ENCODE measurements at places on chromosomes 2 and 18.
A peak's percentile ranks its signal among the peaks of the same experiment; 100 is the strongest.

DNA sequence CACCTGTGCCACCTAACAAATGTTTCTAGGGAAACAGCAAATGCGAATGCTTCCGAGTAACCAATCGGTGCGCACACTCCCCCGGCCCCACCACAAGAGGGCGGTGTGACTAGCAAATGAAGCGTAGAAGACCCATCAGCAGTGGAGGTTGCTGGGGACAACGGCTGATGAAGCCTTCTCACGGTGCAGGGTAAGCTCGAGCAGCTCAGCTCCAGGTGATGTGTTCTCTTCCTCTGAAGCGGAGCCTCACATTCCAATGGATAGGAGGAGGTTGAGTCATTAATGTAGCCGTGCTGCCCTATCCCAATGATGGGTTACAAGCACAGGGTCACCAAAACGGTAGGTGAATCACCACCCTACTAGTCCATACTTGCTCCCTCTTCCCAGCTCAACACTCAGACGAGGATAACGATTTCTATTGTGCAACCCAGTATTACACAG, 127.6 kb upstream of the TWIST2 start:
- peak; percentile 52 for DNase-seq

- no peak for DNase-seq
Measured at GRCh38 chr2:176126929-176127773, 2.4 kb upstream of the HOXD8 start.

- no peak for DNase-seq
Measured at GRCh38 chr2:229641676-229642075, 72.7 kb downstream of the DNER start.

- no peak for DNase-seq
Measured at GRCh38 chr2:17628349-17629261, 88.1 kb downstream of the VSNL1 start.

GRCh38 chr2:108979461-108979860, 9.6 kb downstream of the EDAR start:
- DNase-seq: no peak

GRCh38 chr18:7585276-7585670, 18.2 kb downstream of the PTPRM start:
- no peak for DNase-seq

GRCh38 chr18:22678486-22678885, 254.6 kb upstream of the RBBP8 start:
- DNase-seq: no peak

GRCh38 chr2:173972636-173973035, 7.5 kb upstream of the SP3 start:
- no peak for DNase-seq

DNA sequence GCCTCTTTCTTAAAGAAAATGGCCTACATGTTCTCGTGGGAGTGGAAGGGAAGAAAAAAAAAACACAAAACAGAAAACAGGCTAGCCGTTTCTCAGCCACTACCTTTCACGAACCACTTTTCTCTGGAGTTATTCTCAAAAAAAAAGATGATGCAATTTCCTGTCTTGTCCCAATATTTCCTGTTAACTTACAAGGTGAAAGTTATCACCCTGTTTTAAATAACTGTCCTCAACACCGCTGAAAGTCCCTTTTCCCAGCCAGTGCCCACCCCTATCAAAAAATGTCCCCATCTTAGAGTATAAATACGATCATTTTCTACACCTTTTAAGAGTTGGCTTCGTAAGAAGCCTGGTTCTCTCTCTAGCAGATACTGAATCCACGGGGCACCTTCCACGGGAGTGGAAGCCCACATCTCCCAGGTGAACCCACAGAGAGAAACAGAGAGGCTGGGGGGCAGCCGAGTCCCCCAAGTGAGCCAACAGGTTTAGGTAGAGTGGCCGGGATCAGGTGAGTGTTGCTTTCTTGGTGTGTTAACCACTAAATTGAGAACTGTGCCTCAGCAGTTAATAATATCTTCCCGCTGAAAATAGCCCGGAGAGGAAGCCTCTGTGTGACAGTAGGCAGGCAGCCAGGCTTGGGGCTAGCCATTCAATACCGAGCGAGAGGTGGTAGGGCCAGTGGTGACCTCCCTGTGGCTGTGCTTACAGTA, 15.9 kb downstream of the SMAD7 start:
- no peak for DNase-seq

DNA sequence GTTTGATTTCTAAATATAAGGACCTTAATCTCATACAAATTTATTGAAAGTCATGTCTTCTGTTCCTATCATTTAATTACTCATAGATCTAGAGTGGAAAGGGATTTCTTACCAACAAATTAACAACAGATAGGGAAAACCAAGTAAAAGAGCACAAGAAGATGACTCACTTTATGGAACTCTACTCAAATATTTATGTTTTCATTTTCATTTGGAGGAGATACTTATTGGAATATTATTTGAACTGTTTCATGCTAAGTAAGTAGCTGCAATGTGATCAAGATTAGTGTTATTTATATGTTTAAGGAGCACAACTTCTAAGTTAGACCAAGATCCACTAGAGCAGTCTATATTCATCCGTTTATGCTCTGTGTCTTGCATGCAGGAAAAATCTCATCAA, 1.3 kb downstream of the NT5C1B start:
- DNase-seq: no peak

GRCh38 chr18:79789091-79789891, 8.4 kb upstream of the KCNG2 start:
- no peak for DNase-seq

- DNase-seq: peak; percentile 29
Measured at GRCh38 chr18:47036298-47036874, 965 bp upstream of the ELOA2 start.

- peak; percentile 27 for DNase-seq
Measured at GRCh38 chr2:26577442-26578112, 63.6 kb downstream of the CIB4 start.

GRCh38 chr2:237096911-237097310, 11.2 kb downstream of the COPS8 start:
- no peak for DNase-seq

GRCh38 chr18:62715436-62715758, at the start of gene PHLPP1:
Gene PHLPP1 (plus strand): TSS chr18:62715541. CDS start chr18:62715684, 143 bp downstream.
- DNase-seq: no peak

GRCh38 chr2:239919774-239920692, 105.1 kb downstream of the NDUFA10 start:
- DNase-seq: no peak

DNA sequence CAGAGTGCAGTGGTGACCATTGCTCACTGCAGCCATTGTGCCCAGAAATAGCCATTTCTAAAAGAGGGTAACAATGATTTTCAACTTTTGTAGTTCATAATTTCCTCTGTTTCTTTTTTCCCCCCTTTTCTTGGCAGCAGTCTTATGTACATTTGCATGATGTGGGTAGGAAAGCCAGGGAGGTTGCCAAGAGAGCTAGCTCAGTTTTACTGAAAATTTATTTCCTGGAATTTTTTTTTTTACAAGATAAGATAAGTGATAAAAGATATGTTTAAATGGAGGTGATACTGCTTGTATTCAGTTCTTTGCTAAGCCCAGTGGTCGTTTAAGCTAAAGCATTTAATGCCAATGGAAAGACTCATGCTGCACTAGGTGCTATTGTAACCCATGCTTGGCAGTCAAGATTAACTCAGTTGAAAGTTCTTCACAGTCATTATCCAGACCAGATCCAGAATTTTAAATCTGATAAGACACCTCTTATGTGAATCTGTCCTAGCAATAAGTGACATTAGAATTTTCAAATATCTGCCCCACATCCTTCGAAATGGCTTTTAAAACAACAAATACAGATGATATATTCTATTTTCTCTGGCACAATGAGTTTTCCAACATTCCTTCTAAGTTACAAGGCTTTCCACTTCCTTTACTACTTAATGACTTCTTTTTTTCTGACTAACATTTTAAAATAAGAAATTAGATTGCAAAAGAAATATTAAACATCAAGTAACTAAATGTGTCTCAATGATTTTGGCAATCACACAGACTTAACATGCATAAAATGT, 4.4 kb upstream of the ATP8B1 start:
- DNase-seq: no peak

DNA sequence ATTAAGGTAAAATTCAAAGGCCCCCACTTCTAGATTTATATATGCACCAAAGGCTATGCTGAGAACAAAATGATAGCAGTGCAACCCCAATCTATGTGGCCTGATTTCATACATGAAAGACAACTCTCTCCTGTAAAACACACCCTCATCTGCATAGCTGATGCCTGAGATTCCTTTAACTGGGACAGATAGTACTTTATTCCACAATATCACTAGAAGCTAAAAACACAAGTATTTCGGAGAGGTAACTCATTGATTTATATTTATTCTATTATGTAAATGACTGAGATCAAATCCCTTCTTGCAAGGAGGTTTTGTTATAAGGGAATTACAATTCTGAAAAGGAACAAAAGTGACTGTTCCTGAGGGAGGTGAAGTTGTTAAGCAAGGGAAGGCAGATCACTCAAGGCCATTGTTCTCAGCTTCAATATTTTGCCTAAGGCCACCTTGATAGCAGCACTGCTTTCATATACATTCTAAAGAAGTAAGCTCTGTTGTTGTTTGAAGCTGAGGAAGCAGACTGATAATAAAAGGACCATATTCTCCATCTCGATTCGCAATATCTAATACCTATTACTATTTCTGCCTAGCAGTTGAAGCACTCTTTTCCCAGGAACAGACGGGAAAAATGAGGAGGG, 471.0 kb upstream of the CDH7 start:
- no peak for DNase-seq

- no peak for DNase-seq
Measured at GRCh38 chr18:44779753-44780292, 99.1 kb downstream of the SETBP1 start.
